ENCODE measurements at places on chromosomes 7 and 10.

DNA sequence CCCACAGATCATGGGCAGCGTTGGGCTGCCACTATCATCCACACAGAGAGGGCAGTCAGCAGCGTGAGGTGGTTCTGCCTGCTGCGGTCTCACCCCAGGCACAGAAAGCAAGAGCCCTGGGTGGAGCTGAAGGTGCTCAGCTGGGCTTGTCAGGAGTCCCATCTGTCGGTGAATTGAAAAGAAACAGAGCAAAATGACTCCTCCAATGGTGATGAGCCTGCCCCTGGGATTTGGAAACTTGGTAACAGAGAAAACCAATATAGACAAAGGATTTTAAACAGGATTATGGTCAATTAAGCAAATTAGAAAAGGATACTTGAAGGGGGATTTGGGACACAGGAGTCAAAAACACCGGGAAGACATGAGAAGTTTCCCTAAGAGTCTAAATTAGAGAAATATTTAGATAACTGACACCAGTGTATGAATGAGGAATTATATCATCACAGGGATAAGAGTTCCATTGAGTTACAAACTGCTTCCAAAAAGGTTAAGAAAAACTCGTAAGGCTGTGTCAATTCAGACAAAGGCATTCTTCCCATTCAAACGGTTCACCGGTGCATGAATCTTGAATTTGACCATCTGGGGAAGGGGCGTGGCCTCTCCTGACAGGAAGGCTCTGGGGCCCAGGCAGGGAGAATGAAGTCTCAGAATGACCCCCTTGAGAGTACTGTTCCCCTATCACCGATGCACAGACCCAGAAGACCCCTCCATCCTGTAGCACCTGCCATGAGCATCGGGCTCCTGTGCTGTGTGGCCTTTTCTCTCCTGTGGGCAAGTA lies 70.0 kb upstream of the PRSS58 start:
- DNase-seq, result no peak

DNA sequence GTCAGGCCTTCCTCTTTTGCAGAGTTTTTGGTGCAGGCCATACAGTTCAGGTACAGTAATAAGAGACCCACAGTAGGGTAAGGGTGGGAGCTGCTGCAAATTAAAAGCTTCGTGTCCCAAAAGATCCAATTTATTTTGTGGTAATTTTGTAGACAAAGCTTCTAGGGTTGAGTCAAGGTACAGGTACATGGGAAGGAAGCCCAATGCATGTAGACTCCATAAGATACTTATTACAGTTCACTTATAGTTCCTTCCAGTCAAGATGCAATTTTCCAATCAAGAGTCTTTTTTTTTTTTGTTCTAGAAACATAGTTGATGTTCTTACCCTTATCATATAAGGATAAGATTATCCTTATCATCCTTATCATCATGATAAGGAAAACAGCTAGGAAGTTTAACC lies at the start of gene TAS2R4:
Gene TAS2R4 (plus strand): TSS at position 301 of the 400 bp plus-strand sequence. CDS start 1,815 bp downstream, outside the sequence.
- no peak for DNase-seq

GRCh38 chr7:972676-973309 lies 2.6 kb downstream of the COX19 start:
- DNase-seq, result no peak

DNA sequence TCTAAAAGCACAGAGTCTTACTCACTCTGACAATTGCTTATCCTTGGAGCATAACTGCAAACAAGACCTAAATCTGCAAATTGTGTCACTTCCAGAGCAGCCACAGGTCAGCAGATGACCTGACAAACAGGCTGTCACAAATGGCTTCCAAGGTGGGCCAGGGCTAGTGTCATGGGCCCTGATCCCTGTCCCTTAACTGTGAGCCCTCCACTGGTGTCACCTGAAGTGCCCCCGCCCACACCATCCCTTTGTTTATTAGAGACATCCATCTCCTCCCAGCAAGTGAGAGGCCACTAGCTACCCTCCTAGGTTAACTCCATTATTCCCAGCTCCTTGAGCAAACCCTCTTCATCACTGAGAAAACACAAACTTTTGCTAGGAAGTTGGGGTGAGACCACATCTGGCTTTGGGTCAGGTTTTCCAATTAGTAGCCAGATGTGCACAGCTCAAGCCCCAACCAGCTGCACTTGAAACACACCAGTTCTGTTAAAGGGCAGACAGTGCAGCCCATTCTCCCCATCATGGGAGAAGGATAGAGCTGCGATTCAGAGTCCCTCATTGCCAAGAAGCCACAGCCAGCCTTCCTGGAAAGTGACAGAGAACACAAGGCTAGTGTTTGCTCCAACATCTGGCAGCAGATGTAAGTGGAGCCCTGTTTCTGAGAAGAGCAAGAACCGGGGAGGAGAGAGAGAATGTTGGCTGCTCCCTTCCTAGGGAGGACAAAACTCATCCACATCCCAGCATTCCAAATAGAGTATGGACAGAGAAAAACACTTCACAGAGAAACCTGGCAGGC lies 75.7 kb upstream of the NANOS1 start:
- DNase-seq, result no peak

DNA sequence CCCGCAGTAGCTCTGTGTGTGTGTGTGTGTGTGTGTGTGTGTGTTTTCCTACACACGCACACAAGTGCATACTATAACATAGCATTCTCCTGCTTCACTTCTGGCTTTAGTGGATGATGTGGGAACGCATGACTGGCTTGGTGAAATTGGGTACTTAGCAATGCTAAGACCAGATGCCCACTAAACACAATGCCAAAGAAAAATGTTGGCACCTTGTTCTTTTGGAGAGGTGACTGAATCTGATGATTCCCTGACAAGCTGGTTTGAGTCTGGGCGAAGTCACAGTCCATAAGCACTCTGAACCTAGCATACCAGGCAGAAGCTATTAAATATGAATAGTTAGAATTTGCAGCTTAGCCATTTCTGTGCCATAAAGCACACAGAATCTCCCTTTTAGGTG lies 68.0 kb upstream of the CDCA7L start:
- no peak for DNase-seq

DNA sequence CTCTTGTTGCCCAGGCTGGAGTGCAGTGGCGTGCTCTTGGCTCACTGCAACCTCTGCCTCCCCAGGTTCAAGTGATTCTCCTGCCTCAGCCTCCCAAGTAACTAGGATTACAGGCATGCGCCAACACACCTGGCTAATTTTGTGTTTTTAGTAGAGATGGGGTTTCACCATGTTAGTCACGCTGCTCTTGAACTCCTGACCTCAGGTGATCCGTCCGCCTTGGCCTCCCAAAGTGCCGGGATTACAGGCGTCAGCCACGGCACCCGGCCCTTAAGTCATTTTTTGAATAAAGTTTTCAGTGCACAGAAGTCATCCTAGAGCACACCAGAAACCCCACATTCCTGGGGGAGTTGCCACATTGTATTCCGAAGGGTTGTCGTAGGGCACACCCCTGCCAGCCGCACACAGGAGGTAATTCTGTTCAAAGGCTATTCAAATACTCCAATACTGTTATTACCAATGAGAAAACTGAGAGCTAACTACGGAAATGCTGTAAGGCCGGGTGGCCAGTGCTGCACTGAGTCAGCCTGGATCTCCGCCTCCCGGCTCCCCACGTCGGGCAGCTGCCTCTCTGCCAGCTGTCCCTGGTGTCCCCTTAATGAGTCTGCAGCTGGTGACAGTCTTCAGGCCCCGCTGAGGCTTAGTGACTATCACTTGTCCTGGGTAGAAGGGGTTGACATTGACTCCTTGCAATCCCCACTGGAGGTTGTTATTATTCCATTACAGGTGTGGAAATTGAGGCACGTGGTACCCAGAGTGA lies 8.6 kb upstream of the RFC2 start:
- no peak for DNase-seq

DNA sequence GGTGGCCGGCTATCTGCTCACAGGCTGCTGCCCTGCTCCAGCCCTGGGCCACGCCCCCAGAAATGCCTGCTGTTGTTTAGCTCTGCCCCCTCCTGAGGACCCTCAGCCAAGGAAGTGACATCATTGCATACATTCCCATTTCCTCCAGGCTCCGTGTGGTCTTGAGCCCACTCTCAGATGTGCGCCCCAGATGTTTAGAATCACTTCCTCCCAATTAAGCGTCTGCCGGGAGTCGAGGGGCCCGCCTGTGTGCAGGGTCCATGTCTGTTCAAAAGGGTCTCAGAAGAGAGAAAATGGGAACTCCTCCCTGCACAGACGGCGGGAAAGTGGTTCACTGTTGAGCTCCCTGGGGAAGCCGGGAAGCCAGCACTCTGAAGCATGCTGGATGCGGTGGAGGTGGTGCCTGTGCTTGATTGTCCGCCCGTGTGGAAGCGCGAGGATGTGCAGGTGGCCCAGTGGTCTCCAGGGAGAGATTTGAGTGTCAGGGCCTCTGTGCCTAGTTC lies 116.9 kb upstream of the PPIF start:
- no peak for DNase-seq

- no peak for DNase-seq
These were observed 249.9 kb downstream of the SKAP2 start for GRCh38 chr7:26614503-26614902.

DNA sequence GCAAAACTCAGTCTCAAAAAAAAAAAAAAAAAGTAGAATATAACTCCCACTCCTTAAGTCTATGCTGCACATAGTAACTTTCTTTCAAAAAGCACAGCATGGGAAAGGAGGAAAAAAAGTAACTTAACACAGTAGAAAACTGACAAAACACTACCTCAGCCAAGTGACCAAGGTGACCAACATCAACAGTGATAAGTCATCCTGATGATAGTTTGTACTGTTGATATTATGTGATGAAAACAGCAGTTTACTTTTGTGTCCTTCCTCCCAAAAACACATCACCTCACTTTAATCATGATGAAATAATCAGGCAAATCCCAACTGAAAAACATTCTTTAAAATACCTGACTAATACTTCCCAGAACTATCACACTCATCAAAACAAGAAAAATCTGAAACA lies 29.3 kb upstream of the MAT1A start:
- no peak for DNase-seq

- DNase-seq, result no peak
These were observed 3.3 kb upstream of the STN1 start for GRCh38 chr10:103921248-103921647.

- DNase-seq, result no peak
These were observed 29.0 kb upstream of the IL6 start for GRCh38 chr7:22697876-22698606.

- no peak for DNase-seq
These were observed 125.7 kb upstream of the NEBL start for GRCh38 chr10:21022821-21023220.

DNA sequence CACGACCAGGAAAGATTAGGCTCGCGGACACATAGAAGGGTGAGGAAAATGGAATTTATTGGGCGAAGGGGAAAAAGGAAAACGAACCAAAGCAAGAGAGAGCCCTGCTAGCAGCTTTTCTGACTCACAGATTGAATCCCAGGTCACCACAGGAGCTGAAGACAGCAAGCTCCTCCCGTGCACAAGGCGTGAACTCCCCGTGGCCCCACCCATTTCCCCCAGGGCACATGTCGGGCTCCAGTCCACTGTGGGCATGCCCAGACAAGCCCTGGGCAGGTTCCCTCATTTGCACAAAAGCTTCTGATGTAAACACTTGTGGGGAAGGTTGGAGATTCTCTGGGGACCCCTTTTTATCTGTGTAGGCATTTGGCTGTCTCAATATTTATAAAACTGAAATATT lies 582.4 kb downstream of the SUGCT start:
- DNase-seq, result peak; percentile 33

DNA sequence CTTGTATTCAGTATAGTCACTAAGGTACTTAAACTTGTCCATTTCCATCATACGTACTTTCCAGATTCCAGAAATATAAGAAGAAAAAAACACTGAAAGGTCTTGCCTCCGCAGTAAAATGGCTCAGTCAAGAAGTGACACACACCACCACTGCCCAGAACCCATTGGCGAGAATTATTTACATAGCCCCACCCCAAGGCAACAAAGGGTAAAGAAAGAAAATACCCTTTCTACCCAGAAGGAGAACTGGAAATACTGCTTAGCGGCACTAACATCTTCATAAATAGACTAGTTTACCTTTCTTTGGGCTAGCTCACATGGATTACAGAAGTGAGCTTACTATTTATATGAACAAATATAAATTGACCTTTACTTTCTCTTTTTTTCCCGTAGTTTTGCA lies 194.0 kb downstream of the PPP1R9A start:
- DNase-seq, result no peak

GRCh38 chr7:119556436-119556835 lies 716.5 kb upstream of the KCND2 start:
- DNase-seq, result no peak

DNA sequence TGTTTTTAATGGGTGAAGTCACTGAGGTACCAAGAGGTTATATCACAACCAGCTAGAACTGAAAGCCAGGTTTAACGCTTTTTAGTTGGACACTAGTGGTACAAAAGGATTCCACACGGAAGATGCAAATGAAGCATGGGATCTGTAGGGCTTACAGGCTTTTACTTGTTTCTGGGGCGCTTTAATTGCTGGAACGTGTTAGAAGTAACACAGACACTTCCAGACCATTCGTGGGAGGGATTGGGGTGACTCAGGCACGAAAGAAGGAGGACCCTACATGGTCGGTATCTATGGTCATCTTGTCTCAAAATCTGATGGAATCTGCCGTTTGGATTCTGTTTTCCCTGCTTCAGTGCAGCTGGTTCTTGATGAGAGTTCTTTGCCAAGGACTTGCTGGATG lies 1.0 kb downstream of the YKT6 start:
- DNase-seq, result no peak

GRCh38 chr7:95817866-95818640 lies 45.7 kb downstream of the DYNC1I1 start:
- DNase-seq, result no peak

- peak; percentile 44 for DNase-seq
These were observed 72.3 kb upstream of the LEP start for GRCh38 chr7:128168667-128169210.

- no peak for DNase-seq
These were observed 20.1 kb downstream of the UPP1 start for GRCh38 chr7:48108959-48109847.

GRCh38 chr10:130470286-130470685 lies 334.1 kb downstream of the GLRX3 start:
- no peak for DNase-seq

- DNase-seq, result no peak
These were observed 81.3 kb downstream of the FOXL3 start for GRCh38 chr7:371119-371778.

- DNase-seq, result no peak
These were observed 40.9 kb upstream of the BTBD16 start for GRCh38 chr10:122230222-122230621.

DNA sequence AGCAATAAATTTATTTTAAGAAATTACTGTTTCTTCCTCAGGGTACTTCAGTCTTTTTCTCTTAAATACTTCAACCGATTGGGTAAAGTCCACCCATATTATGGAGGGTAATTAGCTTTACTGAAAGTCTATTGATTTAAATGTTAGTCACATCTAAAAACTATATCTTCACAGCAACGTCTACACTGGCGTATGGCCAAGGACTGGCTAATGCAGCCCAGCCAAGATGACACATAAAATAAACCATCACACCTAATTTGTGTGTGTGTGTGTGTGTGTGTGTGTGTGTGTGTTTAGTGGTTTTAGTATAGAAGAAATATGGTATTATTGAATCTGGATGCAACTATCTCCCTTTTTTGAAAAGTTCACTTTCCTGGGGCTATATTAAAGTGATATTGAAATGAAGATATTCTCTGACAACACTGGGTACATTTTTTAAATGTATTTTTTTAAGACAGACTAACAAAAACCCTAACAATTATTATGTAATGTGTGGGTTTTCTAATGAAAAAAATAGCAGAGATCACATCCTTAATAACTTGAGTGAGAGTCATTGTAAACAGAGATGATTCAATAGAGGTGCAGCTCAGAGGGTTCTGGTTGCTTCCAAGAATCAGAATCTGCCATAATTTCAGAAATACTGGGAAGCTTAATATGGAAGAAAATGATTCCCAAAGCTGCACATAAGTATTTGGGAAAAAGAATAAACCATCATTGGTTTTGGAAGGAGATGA lies 584.2 kb upstream of the MBL2 start:
- DNase-seq, result no peak

GRCh38 chr10:124493214-124493882 lies 31.7 kb downstream of the LHPP start:
- no peak for DNase-seq
